ENCODE measurements at places on chromosomes 4 and X.

GRCh38 chr4:122899682-122900081 is 22.7 kb downstream of the NUDT6 start:
- no peak for DNase-seq

GRCh38 chr4:113587640-113588275 is 173.8 kb downstream of the CAMK2D start:
- no peak for DNase-seq

GRCh38 chr4:107843391-107843790 is 18.7 kb downstream of the SGMS2 start:
- no peak for DNase-seq

- no peak for DNase-seq
These were observed 42.8 kb upstream of the SLC10A7 start for GRCh38 chr4:146564492-146564891.

Measured in stimulated activated CD4-positive, alpha-beta T cell treated with anti-CD3 and anti-CD28 coated beads, Interleukin-1b, Interleukin-23, amount 100 ng/mL, for 1 hour (primary cell).